ENCODE measurements at places on chromosomes 6 and 20.

DNA sequence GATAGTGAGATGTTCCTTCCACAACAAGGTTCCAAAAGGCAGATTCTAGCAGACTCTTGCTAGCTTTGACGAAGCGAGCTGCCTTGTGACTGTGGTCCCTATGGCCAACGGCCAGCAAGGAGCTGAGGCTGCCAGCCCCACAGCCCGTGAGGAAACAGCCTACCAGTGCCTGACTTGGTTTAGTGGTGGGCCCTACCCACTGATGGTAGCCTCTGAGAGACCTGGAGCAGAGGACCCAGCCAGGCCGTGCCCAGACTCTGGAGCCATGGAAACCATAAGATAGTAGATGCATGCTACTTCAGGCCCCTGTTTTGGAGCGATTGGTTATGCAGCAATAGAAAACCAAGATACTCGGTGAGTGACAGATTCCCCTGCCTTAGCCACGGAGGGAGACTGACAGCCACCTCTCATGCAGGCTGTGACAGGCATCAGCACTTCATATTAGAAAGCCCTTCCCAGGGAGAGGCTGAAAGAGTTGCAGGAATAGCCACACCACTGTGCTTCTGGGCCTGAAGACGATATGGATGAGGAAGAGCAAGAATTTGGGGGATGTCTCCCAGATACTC lies 19.2 kb downstream of the PSMG4 start:
- no peak for DNase-seq

DNA sequence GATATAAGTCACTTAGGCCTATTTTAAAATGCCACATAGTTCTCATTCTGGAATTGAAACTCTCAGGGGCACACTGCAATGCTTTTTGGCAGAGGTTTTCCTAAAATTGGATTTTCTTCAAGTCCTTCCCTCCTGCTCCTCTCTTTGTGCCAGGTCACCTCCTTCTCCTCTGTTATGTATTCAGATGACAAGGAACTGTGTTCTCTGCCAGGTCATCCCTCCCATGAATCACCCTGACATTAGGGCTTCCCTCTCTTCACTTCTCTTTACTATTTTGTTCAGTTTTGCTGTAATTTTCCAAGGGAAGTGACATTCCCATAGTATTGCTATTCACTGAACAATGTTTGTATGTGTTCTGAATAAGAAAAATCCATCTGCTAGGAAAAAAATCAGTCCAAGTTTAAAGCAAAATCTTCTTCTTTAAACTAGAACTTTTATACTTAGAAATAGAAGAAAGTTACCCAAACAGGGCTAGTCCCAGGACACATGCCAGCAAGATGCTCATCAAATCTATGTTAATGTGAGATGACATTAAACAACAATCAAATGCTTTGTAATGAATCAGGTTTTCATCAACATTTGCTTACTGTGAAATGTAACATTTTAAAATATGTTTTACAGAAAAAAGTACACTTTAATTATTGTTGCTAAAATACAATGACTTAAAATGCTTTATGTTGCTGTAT lies 461.1 kb downstream of the MMUT start:
- no peak for DNase-seq

- no peak for DNase-seq
Observed at GRCh38 chr6:75991941-75992340, 80.5 kb downstream of the IMPG1 start.

DNA sequence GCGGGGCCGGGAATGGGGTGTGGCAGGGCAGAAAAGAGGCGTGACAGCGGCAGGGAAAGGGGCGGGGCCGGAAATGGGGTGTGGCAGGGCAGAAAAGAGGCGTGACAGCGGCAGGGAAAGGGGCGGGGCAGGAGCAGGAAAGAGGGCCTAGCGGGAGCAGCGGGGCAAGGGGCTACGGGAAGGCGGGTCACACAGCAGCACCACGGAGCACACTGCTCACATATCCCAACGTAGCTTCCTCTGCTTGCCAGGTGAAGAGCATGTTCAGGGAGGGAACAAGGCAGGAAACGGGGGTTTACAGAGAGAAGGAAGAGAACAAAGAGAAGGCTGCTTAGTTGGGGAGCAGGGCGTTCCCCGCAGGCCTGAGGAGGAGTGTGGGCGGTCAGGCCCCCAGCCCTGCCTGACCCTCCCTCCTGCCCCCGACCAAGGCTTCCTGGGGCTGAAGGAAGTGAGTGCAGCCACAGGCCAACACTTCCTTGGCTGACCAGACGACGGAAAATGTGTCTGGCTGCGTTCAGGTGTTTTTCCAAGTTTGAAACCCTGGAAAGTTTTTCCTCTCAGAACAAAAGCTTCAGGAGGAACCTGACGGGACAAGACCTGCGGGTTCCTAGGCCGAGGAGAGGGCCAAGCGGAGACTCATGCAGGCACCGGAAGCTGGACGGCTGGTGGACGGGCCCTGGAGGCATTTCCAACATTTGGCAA lies 13.8 kb downstream of the UCKL1 start:
- DNase-seq = no peak

DNA sequence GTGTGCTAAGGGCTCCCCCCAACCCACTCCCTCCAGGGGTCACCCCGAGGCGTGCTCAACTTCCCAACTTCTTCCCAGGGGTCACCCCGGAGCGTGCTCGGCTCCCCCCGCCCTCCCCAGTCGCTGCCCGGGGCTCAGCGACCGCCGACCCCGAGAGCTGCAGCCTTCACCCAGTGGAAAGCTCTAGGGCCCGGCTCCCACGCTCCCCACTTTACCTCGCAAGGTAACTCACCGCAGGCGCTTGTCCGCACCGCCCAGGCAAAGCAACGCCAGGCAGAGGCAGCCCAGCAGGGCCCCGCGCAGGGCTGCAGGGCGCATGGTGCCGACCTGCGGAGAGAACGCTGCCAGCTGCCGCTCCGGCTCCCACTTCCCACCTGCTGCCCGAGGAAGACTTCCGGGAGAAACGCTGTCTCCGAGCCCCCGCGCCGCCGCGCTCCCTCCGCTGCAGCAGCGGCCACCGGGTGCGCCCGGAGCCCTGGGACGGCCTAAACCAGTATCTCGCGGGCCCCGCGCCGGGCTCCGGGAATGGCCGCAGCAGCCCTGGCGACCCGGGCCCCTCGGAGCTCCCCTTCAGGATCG lies 396 bp downstream of the RNASET2 start:
- DNase-seq = no peak
